ENCODE measurements at places on chromosomes 5 and 9.
A peak's percentile ranks its signal among the peaks of the same experiment; 100 is the strongest.

DNA sequence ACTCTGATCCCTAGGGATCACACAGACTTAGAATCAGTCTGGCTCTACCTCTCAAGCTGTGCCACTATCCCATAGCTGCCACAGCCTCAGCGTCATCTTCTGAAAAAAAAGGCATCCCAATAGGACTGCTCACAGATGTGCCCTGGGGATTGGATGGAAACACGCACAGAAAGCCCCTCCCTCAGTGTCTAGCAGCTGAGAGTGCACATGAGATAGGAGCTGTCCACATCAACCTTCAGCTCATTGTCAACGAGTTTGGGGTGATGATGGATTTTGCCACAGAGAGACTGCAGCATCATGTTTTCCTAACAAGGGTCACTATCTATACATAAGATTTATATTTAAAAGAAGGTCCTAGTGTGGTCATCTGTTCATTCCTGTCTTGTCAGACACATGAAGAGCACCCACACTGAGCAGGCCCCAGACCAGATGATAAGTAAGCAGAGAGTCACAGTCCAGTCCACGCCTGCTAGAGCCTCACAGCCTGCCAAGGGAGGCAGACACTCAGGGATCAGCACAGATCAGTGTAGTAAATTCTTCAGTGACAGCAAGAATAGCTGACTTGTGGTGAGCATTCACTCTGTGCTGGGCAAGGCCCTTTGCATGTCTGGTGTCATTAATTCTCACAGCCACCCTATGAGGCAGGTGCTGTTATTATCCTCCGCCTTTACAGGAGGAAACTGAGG, 25.8 kb downstream of the AFAP1L1 start:
- DNase-seq: no peak

- no peak for DNase-seq
Measured at GRCh38 chr5:95936812-95937397, 24.7 kb downstream of the ELL2 start.

- DNase-seq: no peak
Measured at GRCh38 chr5:93088592-93089389, 492.2 kb downstream of the NR2F1-AS1 start.

DNA sequence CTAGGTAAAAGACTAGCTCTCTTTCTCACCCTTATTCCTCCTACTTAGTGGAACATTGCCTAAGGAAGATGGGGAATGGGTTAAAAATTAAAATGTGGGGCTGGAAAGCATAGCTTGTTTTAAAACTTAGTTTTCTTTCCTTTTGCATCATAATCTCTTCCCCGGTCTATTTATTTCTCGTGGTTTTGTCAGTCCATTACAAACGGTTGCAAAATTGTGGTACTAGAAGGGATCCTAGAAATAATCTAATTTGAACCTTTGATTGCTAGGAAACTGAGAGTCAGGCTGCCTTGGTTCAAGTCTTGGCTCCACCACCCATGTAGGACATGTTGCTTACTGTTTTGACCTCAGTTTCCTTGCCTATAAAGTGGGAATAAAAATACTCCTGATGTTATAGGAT, 1.3 kb downstream of the IL31RA start:
- no peak for DNase-seq

GRCh38 chr5:73684691-73685090, 58.7 kb downstream of the ARHGEF28 start:
- DNase-seq: no peak

- no peak for DNase-seq
Measured at GRCh38 chr9:89013660-89014059, 22.4 kb downstream of the S1PR3 start.

DNA sequence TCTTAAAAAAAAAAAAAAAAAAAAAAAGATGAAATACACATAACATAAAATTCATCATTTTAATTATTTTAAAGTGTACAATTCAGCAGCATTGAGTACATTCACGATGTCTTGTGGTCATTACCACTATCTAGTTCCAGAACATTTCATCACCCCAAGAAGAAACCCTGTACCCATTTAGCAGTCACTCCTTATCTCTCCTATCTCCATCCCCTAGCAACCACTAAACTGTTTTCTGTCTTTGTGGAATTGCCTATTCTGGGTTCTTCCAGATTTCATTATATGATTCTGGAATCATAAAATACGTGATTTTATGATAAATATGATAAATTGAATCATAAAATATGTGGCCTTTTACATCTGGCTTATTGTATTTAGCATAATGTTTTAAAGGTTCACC, 8.9 kb upstream of the HMCN2 start:
- no peak for DNase-seq

- DNase-seq: peak; percentile 37
Measured at GRCh38 chr5:159211729-159212174, 2.4 kb upstream of the RNF145 start.

- DNase-seq: no peak
Measured at GRCh38 chr9:123778232-123778902, 151.6 kb downstream of the DENND1A start.

DNA sequence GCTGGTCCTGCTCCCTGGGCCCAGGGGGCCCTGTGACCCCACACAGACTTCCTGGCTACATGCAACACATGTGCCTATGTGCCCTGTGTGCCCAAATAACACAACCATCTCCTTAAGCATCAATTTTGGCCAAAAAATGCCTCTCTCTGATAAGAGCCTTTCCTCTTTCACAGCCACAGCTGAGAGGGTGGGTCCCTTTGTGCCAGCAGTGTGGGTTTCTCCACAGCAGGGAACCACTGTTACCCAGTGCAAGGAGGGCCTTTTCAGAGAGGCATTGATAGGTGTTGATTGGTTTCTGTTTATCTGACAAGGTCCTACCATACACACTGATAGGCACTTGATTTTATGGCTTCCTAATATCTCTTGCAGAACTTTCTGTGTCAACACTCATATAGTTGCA, 42.7 kb downstream of the SYK start:
- DNase-seq: peak; percentile 67

GRCh38 chr5:131068893-131069643, 96.0 kb downstream of the HINT1 start:
- DNase-seq: peak; percentile 24

DNA sequence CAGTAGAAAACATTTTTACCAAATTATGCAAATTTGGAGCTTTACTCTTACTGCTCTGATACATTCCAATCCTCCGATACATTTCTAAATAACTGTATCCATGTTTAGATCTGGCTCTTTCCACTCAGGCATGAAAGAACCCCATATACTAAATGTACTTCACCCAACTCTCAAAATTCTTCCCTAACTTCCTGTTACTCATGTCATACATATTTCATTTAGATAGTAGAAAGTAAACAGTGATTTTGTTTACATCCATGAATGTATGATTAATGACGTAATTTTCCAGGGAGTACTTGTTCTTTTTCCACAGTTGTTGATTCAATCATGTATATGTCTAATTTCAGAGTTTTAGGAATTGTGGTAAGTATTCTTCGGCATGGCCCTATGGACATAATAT, 1426.5 kb upstream of the C9orf72 start:
- no peak for DNase-seq

DNA sequence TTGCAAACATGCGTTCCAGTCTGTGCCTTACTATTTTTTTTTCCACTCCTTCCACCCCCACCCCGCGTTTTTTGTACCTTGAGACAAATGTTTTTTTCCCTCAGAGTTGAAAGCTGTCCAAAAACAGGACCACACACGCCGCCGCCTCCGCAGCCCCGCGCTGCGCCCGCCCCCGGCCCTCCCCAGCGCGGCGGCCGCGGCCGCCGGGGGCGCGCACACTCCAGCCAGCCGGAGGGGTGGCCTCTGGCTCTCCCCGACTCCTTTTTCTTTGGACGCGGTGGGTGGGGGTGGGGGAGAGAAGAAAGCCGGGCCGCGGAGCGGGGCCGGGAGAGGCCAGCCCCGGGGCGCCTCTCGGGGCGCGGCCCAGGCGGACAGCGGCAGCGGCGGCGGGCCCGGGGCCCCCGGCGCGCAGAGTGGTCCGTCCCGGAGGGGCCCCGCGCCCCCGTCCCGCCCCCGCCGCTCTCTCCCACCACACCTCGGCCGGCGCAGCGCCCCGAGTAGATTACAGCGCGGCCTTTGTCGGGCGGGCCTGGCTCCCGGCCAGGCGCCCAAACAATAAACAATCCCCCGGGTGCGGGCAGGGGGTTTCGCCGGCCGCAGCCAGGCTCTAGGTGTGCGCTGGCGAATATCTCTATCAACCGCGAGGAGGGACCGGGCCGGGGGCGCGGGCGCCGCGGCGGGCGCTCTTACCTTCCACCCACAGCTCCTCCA, 10.9 kb downstream of the PTCH1 start:
- DNase-seq: peak; percentile 4

GRCh38 chr5:9483243-9483642, 62.6 kb downstream of the SEMA5A start:
- DNase-seq: no peak

DNA sequence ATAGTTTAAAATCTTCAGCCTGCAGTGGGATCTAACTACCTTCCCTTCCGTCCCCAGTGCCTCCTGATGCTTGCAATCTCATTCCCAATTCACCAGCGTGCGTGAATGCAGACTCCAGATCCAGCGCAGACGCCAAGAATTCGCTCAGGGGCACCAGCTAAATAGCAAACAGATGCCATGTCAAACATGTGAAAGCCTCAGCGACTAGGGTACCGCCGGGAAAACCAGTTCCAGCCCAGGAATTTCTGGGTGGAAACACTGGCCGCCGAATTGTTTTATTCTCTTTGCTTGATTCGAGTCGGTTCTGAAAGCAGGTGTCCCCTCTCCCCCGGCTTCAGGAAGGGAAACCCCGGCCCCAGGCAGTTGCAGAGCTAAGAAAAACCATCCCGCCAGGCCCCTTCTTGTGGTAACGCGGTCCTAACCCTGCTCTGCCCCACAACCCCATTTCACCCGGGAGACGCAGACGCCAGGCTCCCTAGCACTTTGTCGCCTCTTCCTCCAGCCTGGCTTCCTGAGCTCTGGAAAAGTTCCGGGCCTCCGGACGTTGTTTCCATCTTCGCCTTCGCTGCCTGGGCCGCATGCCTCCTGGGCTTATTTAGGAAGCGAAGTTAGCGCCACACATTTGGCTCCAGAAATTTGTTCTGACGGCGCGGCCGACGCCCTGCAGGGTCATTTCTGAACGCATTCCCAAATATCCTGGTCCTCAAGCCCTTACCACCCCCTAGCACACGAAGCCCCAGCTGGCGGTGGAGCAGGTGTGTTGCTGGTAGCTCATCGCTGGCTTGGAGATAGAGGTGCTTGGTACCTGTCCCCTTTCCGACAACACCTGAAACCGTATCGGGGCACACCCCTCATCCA, 665 bp upstream of the LVRN start:
- DNase-seq: peak; percentile 1

- no peak for DNase-seq
Measured at GRCh38 chr9:94879230-94879629, 152.7 kb downstream of the AOPEP start.

DNA sequence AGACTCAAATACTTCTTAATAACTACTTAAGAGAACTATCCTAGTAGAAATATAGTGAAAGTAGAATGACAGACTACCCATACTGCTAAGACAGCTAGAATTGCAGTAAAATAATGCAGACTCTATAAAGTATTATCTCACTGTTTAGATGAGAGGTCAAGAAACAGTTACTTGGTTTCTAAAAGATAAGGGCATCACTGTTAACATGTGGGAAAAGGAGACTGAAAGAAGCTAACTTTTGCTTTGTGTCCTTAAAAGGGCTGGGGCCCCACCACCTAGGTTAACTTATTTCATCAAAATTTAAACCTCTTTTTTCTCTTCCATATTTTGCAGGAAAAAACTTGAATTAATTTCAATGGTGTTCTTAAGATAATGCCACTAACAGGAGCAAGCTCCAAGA, 204.3 kb downstream of the CNTLN start:
- peak; percentile 51 for DNase-seq

GRCh38 chr9:137303893-137304382, 1.9 kb upstream of the NRARP start:
- DNase-seq: no peak

- DNase-seq: no peak
Measured at GRCh38 chr9:16579872-16580432, 290.5 kb downstream of the BNC2 start.

DNA sequence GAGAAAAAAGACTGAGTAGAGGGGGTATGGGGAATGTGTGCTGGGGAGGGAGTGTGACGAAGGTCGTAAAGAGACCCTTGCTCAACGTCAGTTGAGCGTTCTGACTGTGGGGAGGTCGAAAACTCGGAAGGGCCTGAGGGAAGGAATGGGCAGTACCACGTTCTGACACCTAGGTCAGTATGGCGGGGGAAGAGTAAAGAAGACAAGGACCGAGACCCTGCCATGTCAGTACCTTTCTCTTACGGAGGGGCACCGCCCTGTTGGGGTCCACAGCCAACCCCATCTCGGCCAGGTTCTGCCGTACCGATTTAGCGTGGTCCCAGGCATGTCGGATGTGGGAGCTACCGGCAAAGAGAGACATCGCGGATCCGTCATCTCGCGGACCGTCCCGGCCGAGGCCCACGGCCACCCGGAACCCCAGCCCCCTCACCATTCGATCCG, 375 bp downstream of the NOP16 start:
- DNase-seq: peak; percentile 72

GRCh38 chr5:109743041-109743531, 53.4 kb downstream of the MAN2A1 start:
- peak; percentile 55 for DNase-seq

DNA sequence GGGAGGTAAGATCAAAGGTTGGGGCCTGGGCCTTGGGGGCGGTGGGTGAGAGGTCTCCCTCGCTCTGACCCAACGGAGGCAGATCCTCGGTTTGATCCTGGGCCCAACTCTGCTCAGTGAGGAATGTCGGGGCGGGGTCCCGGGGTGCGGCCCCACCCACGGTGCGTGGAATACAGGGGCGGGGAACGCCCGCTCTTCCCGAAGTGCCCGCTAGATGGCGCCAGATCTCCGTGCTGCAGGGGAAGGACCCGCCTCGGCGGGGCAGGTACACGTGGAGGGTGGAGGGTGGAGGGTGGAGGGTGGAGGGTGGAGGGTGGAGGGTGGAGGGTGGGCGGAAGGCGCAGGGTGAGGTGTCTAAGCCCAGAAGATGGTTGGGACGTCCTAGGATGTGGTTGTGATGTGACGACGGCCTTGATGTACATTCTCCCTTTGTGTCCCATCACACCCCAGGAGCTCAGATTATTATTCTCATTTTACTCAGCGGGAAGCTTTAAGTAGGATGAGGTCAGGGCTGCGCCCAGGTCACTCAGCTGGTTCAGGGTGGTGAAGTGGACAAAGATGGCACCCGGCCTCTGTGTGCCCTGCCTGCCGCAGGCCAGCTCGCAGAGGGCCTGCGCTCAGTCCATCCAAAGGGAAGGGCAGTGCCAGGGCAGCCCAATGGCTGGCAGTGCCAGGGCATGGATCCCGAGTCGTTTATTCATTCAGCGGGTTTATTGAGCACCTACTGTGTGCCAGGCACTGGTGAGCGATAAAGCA, 9.4 kb upstream of the RPS14 start:
- DNase-seq: peak; percentile 81

DNA sequence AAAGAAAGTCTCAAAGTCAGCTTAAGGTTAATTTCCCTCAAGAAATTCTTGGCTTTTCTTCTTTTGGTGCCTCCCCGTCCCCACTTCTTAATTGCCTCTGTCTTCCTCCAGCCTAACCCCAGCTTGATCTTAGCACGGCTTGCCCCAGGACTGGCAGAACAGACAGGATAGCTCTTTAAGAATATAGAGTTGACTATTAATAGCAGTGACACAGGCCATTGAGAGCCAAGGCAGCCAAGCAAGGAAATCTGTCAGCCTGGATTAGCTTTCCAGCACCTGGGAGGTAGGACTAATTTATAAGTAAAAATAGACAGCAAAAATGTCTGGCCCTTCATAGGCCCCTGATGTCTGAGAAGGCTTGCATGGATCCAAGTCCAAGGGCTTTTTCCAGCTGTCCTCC, 384.6 kb upstream of the SLC30A5 start:
- DNase-seq: no peak

- no peak for DNase-seq
Measured at GRCh38 chr5:82448374-82448773, 170.2 kb upstream of the RPS23 start.

GRCh38 chr9:118561051-118561450, 808.2 kb downstream of the BRINP1 start:
- DNase-seq: no peak

Data from hematopoietic multipotent progenitor cell treated with erythropoietin and hydrocortisone succinate and interleukin-3 and kit ligand, for 4 days (in vitro differentiated cells).